Foreskin fibroblast (primary cell): ENCODE measurements at places on chromosomes 1 and 21.
A peak's percentile ranks its signal among the peaks of the same experiment; 100 is the strongest.

DNA sequence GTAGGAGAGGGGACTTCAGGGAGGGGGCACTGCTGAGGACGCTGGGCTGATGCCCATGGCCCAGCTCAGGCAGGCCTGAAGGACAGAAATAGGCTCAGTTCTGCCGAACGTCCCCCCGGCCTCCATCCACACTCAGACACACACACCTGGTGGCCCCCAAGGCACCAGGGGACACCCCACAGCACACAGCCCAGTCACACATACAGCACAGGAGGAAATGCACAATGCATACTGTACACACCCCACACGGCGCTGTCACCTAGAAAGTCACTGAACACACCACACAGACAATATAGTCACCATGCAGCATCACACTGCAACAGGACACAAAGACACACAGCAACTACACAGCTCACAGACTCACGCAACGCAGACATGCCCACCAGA is 562 bp downstream of the SYTL1 start:
- DNase-seq, result no peak

- DNase-seq, result peak; percentile 6
Measured at GRCh38 chr21:15071009-15071408, 6.2 kb upstream of the NRIP1 start.

- DNase-seq, result no peak
Measured at GRCh38 chr1:39826583-39826982, 37.9 kb upstream of the BMP8B start.

GRCh38 chr1:240831191-240831631 is 219.3 kb upstream of the GREM2 start:
- peak; percentile 41 for DNase-seq

- peak; percentile 33 for DNase-seq
Measured at GRCh38 chr1:6205849-6206519, at the start of gene RNF207. TSS of gene RNF207 (plus strand) at chr1:6206119. CDS start at chr1:6206536, 417 bp downstream.

DNA sequence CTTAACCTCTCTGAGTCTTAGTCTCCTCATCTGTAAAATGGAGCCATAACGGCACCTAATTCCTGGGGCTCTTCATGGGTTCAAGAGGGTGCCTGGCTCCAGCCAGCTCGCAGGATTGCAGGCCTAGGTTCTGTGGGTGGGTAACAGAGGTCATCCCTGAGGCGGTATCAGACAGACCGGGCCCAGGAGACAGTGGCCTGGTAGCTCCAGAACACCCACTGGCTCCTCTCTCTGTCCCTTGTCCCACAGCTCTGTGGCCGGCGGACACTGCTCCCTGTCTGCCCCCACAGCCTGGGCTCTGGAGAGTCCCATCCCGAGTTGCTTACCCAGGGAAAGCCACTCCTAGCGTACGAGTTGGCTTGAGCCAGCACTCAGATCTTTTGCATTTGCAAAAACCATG is 150.3 kb downstream of the PEX14 start:
- DNase-seq, result no peak

GRCh38 chr1:226373376-226373775 is 34.5 kb downstream of the PARP1 start:
- DNase-seq, result no peak

DNA sequence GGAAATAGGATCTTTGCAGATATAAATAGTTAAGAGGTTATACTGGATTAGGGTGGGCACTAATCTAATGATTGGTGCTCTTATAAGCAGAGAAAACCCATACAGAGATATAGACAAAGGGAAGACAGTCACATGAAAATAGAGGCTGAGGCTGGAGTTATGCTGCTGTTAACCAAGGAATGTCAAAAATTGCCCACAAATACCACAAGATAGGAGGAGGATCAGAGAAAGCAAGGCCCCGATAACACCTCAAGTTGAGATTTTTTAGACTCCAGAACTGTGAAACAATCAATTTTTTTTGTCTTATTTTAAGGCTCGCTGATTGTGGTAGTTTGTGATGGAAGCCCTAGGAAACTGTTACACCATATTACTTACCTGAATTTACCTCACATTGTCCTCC is 513.2 kb downstream of the COL11A1 start:
- no peak for DNase-seq
